Stomach (tissue), 19 donors: ENCODE measurements at places on chromosomes 1 and 21. TPM values are rescaled to one million over a fixed set of nuclear protein-coding genes. Genes with fewer than 3 reads are reported as not detected.

TMOD4 gene
- total RNA-seq: not detected

CA14 gene
- 1.1 TPM for total RNA-seq

ATP1A4 gene
- not detected for total RNA-seq

ANGPTL3 gene
- total RNA-seq: 0.14 TPM

CCSAP gene
- total RNA-seq: 5.2 TPM

DNA sequence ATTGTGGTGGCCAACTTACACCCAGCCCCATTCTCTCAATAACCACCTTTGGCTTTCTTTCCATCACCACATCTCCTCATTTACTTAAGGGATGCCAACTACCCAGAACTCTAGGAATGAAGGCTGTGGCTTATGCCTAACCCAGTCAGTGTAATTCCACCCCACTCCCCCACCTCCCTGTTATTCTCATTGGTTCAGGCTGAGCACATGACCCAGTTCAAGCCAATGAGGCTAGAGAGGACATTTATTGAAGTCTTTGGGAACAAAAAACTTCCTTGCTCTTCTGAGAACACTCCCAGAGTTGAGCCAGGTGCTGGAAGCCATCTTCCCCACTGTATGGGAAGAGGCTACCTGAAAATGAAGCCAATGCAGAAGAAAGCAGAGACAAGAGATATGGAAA is 22.8 kb upstream of the CD2 start:
- H3K4me1 ChIP-seq: no peaks in the 10 kb centered on the region
- no peak overlapping the region for H3K4me3 ChIP-seq
- H3K27ac ChIP-seq: no peak overlapping the region
- DNase-seq: no peak

- no peak for DNase-seq
- peaks cover 46% of the 10 kb centered on the region for H3K36me3 ChIP-seq
- H3K4me1 ChIP-seq: peaks cover 76% of the 10 kb centered on the region
- peak overlapping the region; percentile 77 for H3K27ac ChIP-seq
- H3K4me3 ChIP-seq: peak overlapping the region; percentile 76
- H3K27me3 ChIP-seq: peaks cover 29% of the 10 kb centered on the region
These were observed 2.5 kb downstream of the COL6A1 start for GRCh38 chr21:45983981-45984551.

- H3K27ac ChIP-seq: no peak overlapping the region
- H3K4me1 ChIP-seq: no peaks in the 10 kb centered on the region
- H3K36me3 ChIP-seq: no peaks in the 10 kb centered on the region
- H3K4me3 ChIP-seq: no peak overlapping the region
- peaks cover 4% of the 10 kb centered on the region for H3K27me3 ChIP-seq
These were observed 6.2 kb upstream of the ERICH3 start for GRCh38 chr1:74679811-74680210.
